ENCODE measurements at places on chromosomes 7 and 10. TPM values are rescaled to one million over a fixed set of nuclear protein-coding genes. Genes with fewer than 3 reads are reported as not detected.

The FGL2 gene
- total RNA-seq: 1.5 TPM

The AKR1D1 gene
- total RNA-seq: not detected

The MNX1 gene
- 5.8 TPM for total RNA-seq

The CHN2 gene
- 14.8 TPM for total RNA-seq

The TRIM50 gene
- 0.21 TPM for total RNA-seq

The CLEC2L gene
- total RNA-seq: 1.8 TPM

The ASZ1 gene
- total RNA-seq: not detected

The ECHS1 gene
- total RNA-seq: 102 TPM

The MDH2 gene
- total RNA-seq: 91.7 TPM

The PROSER2 gene
- not detected for total RNA-seq

The PTPN20 gene
- not detected for total RNA-seq

The CRHR2 gene
- total RNA-seq: 0.30 TPM

The INA gene
- total RNA-seq: 192 TPM

The TEX36 gene
- total RNA-seq: not detected

The ANKRD22 gene
- not detected for total RNA-seq

The MMRN2 gene
- total RNA-seq: 3.5 TPM

The ZNF736 gene
- 0.08 TPM for total RNA-seq

The KLF14 gene
- 0.28 TPM for total RNA-seq

The SLC26A5 gene
- not detected for total RNA-seq

The RBM20 gene
- 0.86 TPM for total RNA-seq

The IFIT1 gene
- 2.7 TPM for total RNA-seq

The CDCA7L gene
- total RNA-seq: 36.2 TPM

The MASTL gene
- 22.2 TPM for total RNA-seq

The SORCS1 gene
- total RNA-seq: 1.2 TPM

The MOGAT3 gene
- total RNA-seq: not detected

The PRSS37 gene
- total RNA-seq: 2.3 TPM

Measured in motor neuron (in vitro differentiated cells).